ENCODE measurements at places on chromosomes 13 and 19.

DNA sequence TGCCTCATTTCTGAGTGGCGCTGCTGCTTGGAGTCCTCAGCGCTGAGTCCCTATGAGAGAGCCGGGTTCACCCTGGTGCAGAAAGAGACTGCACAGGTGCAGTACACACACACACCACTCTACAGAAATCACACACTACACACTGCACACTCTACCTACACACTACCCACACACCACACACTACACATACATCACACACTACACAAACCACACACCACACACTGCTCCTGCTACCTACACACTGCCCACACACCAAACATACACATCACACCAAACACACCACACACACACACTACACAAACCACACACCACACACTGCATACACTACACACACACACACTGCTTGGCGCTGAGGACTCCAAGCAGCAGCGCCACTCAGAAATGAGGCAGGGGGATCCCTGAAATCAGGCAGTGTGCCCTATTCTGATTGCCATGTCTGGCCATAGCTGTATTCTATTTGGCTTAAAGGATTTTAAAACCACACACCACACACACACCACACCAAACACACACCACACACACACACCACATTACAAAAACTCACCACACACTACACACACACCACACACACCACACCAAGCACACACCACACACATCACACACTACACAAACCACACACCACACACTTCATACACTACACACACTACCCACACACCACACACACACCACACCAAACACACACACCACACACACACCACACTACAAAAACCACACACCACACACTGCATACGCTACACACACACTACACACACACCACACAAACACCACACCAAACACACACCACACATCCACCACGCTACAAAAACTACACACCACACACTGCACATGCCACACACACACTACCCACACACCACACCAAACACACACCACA is 4.9 kb downstream of the MAG start:
- no peak for DNase-seq

DNA sequence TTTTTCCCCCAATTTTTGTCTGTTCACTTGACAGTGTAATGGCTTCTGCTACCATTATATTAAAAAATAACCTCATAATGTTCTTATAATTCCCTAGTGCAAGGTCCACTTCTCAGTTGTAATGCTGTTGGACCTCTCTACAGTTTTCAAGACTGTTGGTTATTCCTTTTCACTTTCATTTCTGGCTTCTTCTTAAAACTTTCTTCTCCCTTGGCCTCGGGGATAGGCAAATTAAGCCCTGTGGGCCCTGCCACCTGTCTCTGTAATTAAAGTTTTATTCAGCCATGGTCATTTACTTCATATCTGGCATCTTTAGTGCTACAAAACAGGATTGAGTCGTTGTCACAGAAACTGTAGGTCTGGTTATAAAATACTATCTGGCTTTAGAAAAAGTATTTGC is 313.5 kb downstream of the KLF12 start:
- no peak for DNase-seq

DNA sequence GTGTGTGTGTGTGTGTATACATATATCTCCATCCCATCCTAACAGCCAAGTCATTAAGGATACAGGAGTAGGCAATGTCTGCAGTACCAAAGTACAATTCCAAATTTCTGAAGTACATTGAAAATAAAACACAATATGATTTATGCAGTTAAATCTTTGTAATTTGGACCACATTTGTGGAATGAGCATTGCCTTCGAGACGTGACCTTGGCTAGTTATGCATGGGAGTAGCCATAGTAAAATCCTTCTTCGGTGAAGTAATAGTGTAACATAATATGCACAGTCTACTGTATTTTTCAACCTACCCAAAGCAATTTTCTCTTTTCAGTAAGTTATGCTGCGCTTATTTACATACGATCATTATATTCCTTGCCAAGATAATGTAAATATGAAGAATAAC is 665.7 kb upstream of the GPC6 start:
- DNase-seq = no peak

- no peak for DNase-seq
These were observed 25.8 kb upstream of the INTS6 start for GRCh38 chr13:51478418-51479198.

GRCh38 chr13:95559100-95559499 is 6.6 kb downstream of the CLDN10 start:
- DNase-seq = no peak

GRCh38 chr13:80038371-80038770 is 302.6 kb downstream of the SPRY2 start:
- no peak for DNase-seq

DNA sequence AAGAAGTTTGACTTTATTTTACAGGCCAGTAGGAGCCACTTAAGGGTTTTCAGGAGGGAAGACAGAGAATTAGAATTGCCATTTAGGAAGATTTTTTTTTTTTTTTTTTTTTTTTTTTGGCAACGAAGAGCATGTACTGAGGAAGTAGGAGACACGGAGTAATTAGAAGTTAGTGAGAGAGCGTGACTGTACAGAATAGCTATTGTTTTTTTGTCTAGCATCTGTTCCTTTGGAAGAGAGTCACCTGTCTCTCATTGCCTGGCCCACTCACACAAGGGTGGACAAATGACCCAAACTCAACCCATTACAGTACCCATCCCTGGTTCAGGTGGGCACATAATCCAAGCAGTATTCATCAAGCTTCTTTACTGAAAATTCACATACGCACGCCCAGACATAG is 166.7 kb downstream of the LACC1 start:
- DNase-seq = no peak

DNA sequence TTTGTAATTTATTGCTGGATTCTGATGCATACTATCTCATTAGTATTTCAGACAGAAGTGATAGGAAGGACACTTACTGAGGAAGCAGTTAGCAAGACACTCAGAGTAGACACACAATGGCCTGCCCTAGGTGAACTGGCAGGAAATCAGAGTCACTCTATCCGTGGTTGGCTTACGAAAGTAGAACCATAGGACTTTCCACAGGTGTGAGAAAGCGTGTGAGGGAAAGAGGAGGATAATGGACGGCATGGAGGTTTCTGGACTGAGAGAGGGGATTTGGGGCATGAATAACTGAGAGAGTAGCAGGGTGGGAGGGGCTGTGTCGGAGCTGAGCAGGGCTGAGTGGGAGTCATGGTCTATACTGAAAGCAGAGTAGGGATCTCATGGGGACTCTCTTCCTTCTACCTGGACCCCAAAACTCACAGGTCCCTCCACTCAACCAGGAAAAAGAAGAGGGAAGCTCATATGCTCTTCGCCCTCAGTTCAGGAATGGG is 18.7 kb upstream of the EID2 start:
- no peak for DNase-seq

- DNase-seq = no peak
These were observed 4.9 kb upstream of the OLFM2 start for GRCh38 chr19:9941231-9941630.

DNA sequence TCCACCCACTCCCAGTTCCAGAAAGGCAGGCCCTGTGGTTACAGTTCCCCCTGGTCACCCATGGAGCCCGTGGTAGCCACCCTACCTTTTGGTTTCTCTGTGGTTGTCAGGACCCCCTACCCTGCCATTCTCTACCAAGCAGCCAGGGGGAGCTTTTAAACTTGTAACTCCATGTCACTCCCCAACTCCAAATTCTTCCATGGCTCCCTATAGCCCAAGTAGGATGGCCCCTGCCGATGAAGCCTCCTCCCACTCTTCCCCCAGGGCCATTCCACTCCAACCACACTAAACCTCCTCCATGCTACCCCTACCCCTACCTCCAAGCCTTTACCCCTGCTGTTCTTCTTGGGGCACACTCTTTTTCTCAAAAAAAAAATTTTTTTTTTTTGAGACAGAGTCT is 2.2 kb downstream of the S1PR2 start:
- DNase-seq = no peak

- DNase-seq = no peak
These were observed 825.8 kb downstream of the GPC5 start for GRCh38 chr13:92224052-92224821.

- DNase-seq = no peak
These were observed 72.9 kb upstream of the FARP1 start for GRCh38 chr13:98069985-98070384.

DNA sequence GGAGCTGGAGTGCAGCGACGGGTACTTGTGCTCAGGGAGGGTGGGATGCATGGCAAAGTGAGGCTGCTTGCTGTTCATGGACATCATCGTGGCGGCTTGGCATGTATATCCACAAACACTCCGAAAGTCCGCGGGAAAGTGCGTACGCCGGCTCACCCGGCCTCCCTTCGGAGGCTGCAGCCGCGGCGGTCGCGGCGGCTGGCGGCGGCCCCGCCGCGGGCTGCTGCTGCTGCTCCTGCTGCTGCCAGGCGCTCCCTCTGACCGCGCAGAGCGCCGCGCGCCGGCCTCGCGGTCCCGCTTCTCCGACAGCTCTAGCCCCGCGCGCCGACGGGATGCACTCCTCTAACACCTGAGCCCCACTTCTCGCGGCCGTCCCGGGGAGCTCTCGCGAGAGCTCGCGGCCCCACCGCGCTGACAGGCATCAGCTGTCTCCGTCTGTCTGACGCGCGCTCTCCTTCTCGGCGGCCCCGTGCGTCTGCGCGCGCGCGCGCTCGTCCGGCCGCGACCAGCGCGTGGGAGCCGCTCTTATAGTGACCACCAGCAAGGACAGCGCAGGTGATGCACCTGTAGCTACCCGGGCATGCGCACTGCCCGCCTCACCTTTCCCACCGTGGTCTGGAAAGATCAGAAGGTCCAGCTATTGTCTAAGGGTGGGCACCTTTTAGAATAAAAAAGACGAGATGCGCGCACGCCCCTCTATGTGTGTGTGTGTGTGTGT is at the start of gene POU4F1:
POU4F1 (minus strand) TSS at position 313 of the 718 bp plus-strand sequence; CDS start at position 87, 226 bp downstream.
- no peak for DNase-seq

DNA sequence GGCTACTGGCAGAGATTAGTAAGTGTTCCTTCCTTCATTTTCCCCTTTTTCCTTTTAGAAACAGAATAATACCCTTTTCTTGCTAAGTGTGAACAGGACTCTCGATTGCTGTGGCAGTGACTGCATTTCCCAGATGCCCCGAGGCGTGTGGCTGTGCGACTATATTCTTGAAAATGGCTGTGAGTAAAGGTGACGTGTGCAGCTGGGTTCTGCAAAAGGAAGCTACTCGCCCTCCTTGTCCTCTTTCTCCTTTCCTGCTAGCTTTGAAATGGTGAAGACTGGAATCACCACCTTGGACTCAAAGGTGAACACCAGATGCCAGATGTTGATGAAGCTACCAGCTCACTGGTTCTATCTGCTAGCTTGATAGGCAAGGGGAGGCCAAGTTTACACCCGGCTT is 121.4 kb downstream of the MIPEP start:
- no peak for DNase-seq

DNA sequence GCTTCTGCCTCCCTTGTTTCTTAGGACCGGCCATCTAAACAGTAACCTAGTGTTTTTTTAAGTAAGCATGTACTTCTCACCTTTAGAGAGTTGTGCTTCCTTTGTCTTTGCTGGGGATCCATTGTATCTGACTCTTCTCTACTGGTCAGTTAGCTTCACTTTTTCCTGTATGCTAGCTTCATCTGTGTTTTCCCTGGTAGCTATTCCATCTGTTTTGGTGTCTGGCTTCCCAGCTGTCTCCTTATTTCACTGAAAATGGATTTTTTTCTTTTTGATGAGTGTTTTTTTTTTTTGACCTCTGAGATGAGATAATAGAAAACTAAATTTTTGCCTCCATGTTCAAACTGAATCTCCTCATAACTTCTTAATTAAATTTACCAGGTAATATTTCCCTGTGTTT is 637.0 kb upstream of the SLC10A2 start:
- no peak for DNase-seq

- no peak for DNase-seq
These were observed at the start of gene FUT3 for GRCh38 chr19:5851302-5851701. FUT3 (minus strand) TSS chr19:5851449.

DNA sequence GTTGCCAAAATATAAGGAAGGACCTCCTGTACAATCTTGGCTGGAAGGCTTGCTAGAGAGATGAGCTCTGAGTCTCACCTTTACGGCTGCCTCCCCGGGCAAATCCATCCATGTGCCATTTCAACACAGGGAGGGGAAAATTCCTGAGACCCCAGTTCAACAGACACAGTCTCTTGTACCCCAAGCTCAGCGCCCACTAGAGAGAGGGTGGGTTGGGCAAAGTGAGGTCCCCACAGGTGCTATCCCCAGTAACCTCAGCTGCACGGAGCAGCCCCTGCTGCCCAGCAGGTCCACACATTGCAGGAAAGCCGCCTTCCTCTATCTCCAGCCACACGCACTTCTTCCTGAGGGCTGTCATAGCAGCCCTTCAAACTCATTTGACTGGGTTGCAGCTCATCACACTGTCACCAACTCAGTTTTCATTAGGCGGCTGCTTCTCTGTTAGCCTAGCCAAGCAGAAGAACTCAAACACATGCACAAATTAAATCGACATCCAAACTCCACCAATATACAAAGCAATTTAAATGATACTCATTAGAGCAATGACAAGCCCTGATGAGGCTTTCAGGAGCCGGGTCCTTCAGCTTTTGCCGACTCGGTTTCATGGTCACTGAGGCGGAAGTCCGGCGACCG is 80.4 kb downstream of the TSHZ3 start:
- no peak for DNase-seq

DNA sequence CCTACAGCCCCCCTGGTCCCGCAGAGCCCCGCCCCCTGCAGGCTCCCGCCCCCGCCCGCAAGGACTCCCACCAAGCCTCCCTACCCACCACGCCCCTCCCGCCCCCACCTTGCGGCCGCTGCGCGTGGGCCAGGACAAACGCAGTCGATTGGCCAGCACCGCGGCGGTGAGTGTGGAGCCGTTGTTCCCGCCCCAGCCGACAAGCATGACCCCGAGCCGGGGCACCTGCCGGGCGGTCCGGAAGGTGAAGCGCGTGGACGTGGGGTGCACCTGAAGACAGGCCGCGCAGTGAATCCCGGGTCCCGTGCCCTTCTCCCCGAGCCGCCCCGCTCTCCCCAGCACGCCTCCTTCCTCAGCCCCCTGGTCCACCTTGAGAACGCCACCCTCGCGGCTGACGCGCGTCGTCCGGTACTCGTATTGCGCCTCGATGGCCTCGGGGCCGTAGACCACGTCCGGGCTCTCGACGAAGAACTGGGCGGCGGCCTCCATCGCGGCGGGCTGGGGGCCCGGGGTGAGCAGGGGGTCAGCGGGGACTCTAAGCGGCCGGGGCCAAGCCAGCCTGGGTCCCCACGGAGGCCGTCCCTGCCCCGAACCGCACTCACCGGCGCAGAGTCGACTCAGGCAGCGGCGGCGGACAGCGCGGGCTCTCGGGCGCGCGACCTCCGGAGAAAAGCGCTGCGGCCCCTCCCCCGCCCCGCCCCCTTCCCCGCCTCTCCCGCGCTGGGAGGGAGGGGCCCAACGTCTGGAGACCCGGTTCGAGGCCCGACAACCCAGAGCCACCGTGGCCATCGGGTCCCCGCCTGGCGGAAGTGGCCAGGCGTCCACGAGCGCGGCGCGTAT is at the start of gene ISYNA1:
ISYNA1 (minus strand) TSS at position 643 of the 840 bp plus-strand sequence; CDS start at position 489, 154 bp downstream.
- peak; percentile 64 for DNase-seq

DNA sequence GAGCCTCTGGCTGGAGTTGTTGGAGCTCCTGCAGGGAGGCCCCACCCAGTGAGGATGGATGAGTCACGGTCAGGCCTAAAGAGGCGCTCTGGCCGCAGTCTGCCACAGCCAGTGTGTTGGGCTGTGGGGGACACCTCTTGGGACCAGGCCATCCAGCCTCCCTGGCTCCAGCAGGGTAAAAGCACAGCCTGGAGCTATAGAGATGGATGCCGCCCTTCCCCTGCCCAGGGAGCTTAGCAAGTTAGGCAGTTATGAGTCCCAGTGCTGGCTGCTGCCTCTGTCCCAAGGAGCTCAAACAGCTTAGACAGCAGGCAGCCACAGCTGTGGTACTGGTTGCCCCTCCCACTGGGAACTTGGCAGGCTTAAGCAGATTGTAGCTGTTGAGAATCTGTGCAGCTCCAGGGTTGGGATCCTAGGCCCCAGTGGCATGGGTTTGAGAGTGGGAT is 100.9 kb downstream of the NDFIP2 start:
- no peak for DNase-seq
